ENCODE measurements at places on chromosomes 6 and 20.

GRCh38 chr6:73152556-73152955 lies 72.7 kb downstream of the KHDC1L start:
- no peak for DNase-seq

- no peak for DNase-seq
These were observed 84.1 kb upstream of the SIRPA start for GRCh38 chr20:1810926-1811620.

DNA sequence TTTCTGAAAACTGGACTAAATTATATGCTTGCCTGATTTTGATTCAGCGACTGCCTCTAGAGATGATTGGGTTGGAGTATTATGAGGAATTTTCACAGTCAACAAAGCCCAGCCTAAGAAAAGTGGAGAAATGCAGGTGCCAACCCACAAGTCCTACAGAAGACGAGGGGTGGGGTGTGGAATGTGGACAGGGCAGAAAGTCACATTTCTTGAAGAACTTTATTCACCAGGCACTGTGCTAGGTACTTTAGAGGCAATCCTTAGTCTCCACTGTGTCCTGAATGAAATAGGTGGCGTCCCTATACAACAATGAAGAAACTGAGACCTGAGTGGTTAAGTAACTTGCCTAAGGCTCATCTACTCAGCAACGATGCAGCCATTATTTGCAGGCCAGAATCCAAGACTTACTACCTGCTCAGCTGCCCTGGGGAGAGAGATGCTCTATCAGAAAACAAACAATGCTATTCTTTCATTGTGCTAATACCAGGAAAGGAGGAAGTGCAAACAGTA lies 106.3 kb downstream of the RNF144B start:
- no peak for DNase-seq

DNA sequence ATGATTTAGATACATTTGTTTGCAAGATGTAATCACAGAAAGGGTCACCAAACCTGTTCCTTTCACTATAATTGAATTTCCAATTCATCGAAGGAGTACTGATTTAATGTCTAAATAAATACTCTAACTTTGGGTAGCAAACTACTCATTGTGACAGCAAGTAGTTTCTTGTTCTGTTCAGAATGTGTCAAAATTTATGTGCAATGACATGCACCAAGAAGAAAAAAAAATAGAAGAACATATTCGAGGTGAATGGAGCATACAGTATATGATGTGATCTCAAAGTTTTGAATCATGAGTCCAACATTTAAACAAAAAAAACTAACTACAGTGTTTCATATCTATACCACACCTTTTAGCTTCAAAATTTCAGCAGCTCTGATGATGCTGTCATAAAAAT lies 583.6 kb upstream of the MMS22L start:
- no peak for DNase-seq

- no peak for DNase-seq
These were observed 269.6 kb downstream of the CD109 start for GRCh38 chr6:73965539-73966029.

DNA sequence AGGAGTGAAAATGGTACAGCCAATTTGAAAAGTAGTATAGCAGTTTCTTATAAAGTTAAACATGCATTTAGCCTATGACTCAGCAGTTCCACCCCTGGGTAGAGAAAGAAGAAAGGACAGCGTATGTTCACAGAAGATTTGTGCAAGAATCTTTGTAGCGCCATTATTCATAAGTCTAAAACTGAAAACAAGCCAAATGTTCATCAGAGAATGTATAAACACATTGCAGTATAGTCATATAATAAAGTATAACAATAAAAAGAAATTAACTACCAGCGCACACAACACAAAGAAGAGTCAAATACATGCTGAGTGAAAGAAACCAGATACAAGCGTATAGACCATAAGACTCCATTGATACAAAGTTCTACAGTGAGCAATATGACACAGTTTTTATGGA lies 294.0 kb downstream of the SAMD5 start:
- DNase-seq, result no peak

- no peak for DNase-seq
These were observed 542.0 kb upstream of the RNF217 start for GRCh38 chr6:124420116-124420840.

DNA sequence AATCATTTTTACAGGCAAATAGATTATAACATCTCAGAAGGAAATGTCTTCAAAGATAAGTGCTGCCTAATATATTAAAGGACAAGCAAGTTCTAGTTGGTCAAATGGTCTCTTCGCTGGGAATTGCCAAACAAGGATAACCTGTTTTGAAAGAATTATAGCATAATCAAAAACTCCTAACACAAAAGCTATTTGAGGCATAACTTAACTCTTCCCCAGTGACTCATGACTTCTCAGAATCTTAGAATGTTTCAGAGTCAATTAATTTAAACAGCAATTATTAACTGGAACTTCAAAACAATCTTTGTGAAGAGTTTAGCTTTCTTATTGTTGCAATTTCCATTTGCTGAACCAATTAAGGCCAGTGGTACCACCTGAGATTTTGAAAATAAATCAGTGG lies 126.6 kb downstream of the MTFR2 start:
- no peak for DNase-seq

DNA sequence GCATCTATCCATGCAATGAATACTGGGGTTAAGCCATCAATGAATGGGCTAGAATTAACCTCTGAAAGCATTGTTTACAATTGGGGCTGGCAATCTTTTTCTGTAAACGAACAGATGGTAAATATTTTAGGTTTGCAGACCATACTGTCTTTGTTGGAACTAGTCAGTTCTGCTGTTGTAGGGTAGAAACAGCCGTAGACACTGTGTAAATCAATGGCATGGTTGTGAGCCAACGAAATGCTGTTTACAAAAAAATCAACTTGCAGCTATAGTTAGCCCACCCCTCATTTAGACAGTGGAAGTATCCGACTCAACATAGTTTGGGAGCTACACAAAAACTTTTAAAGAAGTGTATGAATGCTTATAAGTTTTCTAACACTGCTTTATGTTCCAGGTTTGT lies 91.5 kb downstream of the BCKDHB start:
- DNase-seq, result no peak

GRCh38 chr6:41494212-41495110 lies 51.7 kb upstream of the FOXP4 start:
- no peak for DNase-seq

GRCh38 chr6:105181981-105182515 lies 2.2 kb upstream of the POPDC3 start:
- DNase-seq, result no peak

- DNase-seq, result peak; percentile 83
These were observed at the start of gene ULBP2 for GRCh38 chr6:149941583-149942460. TSS of gene ULBP2 (plus strand) at chr6:149942014. CDS start at chr6:149942073, 59 bp downstream.

DNA sequence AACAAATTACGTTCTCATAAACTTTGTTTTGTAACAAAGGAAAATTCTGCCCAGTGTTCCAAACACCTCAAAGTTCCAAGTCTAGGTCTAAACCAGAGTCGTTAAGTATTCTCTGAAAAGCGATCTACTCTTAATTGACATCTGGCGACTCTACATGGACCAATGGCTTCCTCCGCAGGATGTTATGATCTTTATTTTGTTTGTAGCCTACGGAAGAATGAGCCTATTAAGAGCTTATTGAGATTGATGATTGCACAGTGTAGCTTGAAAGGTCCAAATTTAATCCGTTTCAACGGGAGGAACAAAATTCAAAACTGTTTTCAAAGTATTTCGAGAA lies 61.1 kb downstream of the FAM217A start:
- DNase-seq, result peak; percentile 45

- no peak for DNase-seq
These were observed 293.3 kb downstream of the HACE1 start for GRCh38 chr6:104566411-104566810.

DNA sequence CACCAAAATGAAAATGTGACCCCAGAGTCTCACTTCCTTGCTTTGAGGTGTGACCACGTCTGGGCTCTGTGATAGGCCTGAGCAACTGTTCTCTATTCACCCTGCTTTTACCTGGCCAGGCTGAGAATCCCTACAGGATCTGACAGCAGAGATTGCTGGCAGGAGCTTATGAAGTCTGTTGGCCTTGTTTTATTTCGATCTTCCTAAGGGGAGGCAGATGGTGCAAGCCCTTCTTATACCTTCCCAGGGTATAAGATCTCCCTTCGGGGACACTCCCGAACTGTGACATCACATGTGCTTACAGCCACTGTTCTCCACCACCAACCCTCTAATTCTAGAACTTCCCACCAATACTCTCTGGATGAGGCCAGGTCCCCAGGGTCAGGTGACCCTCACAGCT lies 26.8 kb downstream of the MYT1 start:
- DNase-seq, result no peak

DNA sequence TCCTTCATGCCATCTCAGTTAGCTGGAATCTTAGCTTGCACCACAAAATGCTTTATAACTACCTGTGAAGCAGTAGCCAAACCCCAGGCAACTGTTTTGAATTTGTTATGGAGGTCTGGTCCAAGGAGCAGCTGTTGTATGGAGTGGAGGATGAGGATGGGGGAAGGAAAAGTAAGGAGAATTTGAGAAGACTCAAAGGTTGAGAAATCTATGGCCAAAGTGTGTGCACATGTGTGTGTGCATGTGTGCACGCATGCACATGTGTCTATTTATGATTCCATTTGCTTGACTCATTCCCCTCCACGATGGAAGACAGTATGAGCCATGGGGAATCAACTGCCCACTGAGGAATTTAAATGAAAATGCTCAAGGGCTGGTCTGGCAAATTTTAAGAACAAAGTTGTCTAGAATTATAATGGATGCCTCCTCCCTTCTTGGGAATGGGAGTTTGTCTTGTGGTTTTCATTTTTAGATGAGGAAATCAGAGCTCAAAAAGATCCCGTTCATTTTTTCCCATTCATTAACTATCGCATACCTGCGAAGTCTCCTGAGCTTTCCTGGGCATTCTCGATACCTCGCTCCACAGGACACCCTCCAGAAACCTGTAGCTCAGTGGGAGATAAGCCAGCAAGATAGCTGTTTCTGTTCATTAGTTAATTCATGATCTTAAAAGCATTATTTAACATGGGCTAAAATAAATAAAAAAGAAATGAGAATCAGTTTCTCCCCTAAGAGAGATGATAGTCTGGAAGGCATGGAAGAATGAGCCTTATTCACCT lies 152.3 kb upstream of the NEDD9 start:
- DNase-seq, result no peak

GRCh38 chr6:165988302-165988756 lies 179.3 kb downstream of the TBXT start:
- no peak for DNase-seq

DNA sequence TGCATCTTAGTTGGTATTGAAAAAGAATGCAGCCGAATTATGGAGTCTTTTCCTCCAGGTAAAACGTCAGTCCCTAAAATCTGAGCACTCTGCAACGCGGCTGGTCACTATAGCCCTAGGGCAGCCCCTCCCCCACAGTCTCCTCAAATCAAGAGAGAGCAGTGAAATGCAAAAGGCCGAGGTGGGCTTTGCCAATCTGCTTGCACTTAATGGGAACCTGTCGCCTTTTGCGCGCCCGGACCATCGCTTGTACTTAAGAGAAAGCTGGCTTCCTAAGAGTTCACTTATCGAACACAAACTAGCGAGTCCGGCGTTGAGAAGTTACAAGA lies 447 bp downstream of the MCM3 start:
- peak; percentile 69 for DNase-seq

- DNase-seq, result no peak
These were observed 71.9 kb downstream of the PHACTR3 start for GRCh38 chr20:59676126-59676850.

DNA sequence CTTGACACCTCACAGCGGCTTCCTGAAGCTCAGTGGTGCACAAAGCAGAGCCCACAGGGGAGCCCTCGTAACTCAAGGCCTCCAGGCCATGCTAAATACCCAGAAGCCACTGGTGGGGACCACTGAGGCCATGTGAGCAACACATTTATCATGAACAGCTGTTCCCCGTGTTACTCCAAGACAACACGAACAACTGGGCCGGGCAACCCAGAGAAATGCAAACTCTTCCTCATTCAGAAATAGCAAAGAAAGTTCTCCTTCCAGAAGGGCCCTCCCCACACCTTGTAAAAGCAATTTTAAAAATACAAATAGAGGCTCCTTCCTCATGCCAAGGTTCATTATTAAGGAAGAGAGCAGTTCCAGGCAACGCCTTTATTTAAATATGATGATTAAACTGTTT lies 36.3 kb upstream of the SLCO4A1 start:
- no peak for DNase-seq

GRCh38 chr20:38730167-38730988 lies 6.1 kb downstream of the SLC32A1 start:
- no peak for DNase-seq

DNA sequence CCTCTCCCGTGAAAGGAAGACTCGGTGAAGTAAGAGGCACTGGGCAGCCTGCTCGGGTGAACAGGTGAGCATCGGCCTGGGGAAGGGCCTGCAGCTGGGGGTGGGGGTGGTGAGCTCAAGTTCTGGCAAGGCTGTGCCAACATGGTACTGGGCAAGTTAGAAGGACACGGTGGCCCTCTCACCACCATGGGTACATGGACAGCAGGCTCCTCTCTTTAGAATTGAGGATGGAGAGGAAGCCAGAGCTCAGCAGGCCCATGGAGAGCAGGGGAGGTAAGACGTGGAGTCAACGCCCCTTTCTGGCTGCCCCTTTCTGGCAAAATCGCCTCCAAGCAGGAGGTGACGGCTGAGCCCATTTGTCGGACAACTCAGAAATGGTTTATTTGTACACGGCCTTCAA lies 135.6 kb downstream of the ANKRD60 start:
- DNase-seq, result no peak

GRCh38 chr6:133097208-133097607 lies 143.9 kb upstream of the EYA4 start:
- DNase-seq, result no peak

- DNase-seq, result no peak
These were observed 185.6 kb downstream of the BMP7 start for GRCh38 chr20:57080796-57081195.

GRCh38 chr6:161220346-161220745 lies 53.5 kb downstream of the AGPAT4 start:
- no peak for DNase-seq

- no peak for DNase-seq
These were observed 46.6 kb upstream of the DEFB112 start for GRCh38 chr6:50096296-50096695.

DNA sequence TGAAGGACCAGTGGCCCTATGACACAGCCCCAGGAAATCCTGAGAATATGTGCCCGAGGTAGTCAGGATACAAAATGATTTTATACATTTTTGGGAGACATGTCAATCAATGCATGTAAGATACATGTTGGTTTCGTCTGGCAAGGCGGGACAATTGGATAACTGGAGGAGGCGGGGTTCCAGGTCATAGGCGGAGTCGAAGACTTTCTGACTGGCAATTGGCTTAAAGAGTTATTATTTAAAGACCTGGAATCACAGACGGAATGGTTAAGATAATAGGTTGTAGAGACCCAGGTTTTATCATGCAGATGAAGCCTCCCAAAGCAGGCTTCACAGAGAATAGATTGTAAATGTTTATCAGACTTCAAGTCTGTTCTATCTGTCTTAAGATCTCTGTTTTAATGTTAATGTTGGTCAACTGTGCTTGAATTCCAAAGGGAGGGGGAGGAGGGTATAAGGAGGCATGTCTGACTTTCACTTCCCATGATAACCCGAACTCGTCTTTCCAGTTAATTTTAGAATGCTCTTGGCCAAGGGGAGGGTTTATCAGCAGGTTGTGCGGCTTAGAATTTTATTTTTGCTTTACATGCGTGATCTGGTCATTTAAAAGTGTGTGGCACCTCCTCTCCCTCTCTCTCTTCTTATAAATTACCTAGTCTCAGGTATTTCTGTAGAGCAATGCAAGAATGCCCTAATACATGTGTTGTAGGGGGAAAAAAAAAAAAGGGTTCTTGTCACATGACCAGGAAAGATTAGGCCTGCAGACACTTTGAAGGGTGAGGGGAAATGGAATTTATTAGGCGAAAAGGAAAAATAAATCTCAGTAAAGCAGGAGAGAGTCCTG lies 230.7 kb downstream of the NFATC2 start:
- DNase-seq, result no peak

- no peak for DNase-seq
These were observed 40.3 kb downstream of the NCR2 start for GRCh38 chr6:41375598-41376151.

All from activated CD4-positive, alpha-beta T cell treated with anti-CD3 and anti-CD28 coated beads, Interleukin-2, Interleukin-4, amounts not matched to agents 100 ng/mL and 50 ng/mL, durations not matched to agents 16 hours and 8 hours (primary cell).